Urothelium cell line (cell line): ENCODE measurements at places on chromosomes 4 and X.
A peak's percentile ranks its signal among the peaks of the same experiment; 100 is the strongest.

DNA sequence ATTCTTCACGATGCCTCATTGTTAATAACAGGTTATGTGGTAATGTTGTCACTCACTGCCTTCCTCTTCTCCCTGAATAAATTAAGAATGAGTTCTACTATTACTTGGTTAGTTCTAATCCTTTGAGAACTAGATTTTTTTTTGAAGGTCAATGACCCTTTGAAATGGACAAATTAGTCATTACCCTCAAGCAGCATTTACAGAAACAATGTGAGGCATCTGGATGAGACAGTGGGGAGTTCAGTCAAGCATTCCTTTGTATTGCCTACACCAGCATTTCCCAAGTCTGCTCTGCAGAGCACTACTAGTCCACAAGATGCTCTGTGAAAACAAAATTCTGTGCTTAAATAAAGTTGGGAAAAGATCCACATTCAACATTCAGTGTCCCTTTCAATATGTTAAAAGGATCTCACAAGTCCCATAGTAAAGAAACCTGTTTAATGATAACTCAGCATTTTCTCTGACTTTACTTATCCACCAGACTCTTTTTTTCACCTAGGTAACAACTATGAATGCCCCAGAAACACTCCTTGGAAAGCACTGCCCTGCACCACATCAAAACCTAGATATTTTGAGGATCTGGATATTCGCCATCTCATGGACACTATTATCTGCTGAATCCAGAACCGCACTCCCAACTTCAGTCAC, 60.6 kb downstream of the CHRDL1 start:
- peak; percentile 1 for DNase-seq

DNA sequence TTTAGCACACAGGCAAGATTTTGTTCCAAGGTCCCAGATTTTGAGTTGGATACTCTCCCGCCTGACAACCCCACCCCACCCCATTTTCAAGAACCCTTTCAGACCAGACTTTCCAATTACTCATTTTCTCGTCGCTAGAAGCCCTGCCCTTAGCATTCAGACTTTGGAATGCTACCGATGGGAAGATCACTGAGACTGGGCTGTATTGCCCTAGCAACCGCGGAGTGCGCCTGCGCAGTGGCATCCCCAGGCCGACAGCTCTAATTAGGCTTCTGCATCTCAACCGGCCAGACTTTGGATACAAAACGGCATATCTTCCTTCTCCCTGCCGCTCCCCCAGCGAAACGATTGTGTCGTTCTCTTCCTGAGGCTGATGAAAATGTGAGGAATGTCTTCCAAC, 3.4 kb downstream of the MAGEE2 start:
- DNase-seq, result peak; percentile 19

GRCh38 chr4:52994567-52994966, 132.4 kb downstream of the RASL11B start:
- no peak for DNase-seq

DNA sequence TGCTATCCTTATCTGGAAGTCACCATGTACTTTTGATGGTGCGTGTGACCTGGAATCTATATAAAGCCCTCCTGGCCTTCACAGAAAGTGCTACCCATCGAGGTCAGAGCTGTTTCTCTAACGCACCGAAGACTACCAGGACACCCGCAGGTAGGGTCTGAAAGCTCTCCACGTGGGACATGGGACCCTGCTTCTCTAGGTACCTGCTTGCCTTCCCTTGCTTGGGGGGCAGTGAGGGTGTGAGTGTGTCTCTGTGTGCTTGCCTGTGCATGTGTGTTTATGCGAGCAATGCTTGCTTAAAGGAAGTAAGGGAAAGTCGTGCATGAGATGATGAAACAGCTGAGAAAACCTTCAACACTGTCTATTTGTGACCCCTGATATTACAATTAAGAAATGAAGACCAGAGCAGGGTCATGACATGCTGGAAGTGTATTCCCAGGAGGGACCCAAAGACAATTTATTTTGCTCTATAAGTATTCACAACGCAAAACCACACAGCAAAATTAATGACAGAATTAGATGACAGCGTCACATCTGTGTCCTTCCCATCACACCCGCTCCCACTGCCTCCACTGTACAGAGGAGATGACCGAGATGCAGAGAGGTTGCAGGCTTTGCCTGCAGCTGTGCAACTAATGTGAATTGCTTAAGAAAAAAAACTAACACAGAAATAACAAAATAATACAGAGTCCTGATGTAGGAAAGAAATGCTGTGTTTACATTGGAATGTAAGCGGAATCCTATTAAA, 76.4 kb upstream of the HELT start:
- DNase-seq, result no peak

- no peak for DNase-seq
Measured at GRCh38 chr4:158739600-158739999, 16.4 kb upstream of the PPID start.

- DNase-seq, result no peak
Measured at GRCh38 chr4:1746919-1747602, 25.7 kb downstream of the TACC3 start.

DNA sequence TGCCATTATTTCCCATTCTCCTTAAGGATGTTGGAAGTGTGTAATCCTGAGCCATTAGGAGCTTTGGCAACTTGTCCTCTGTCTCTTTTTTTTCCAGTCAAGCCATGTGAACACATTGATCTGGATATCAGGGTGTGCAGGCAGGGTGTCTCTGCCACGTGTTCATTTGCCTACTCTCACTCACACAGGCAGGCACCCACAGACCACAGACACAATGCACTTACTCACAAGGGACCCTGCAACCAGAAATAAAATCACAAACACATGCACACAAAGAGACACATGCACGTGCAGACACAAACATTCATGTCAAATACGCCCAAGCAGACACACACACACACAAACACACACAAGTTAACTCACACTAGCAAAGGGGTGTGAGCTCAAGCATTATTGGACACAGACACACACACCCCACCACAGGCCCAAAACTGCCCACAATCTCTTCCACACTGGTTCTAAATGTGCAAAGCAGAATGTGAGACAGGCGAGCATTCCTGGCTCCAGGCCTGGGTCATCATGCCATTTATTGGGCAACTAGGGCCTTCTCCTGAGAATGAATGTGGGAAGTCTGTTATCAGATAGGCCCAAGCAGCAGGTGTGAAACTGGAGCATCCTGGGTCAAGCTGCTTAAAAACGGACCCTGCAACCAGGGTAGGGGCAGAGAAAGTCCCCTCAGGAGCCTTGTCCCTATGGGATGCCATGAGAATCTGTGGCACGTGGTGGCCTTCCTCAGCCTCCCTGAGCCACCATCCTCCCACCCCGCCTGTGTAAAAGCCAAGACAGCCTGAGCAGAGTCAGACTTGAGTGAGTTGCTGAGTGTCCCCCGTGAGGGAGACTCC, 63.4 kb downstream of the NBDY start:
- no peak for DNase-seq

DNA sequence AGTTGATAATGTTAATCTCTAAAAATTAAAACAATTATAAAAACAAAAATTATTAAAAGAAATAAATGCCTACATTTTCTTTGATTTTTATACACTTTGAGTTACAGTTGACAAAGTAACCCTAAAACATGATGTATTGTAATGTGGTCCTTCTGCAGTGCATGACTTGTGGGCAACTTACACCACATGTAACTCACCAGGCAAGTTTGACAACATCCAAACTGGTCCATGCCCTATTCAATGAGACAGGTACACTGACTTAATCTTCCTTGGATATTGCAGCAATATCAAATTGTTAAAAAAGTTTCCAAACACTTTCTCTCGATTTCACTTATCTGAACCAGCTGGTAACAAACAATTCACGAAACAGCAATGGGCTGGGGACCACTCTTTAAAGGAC, 81.5 kb downstream of the FTHL17 start:
- no peak for DNase-seq

GRCh38 chrX:119647552-119648420, 41.6 kb upstream of the NKRF start:
- DNase-seq, result no peak

DNA sequence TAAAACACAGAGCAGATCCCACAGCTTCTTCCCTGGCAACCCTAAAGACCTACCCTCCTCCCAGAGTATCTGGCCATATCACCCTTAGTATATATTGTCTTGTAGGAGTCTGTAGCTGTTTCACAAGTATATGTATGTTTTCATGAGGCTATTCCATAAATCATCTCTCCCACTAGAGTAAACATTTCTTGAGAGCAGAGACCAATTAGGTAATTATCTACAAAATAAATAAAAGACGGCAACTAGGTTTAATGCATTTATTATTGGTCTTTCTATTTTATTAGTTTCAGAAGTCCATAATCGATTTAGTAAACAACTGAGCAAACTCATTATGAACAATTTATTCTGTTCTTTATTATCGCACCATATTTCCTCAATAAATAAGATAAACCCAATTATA, 7.0 kb downstream of the ACOT9 start:
- DNase-seq, result no peak

DNA sequence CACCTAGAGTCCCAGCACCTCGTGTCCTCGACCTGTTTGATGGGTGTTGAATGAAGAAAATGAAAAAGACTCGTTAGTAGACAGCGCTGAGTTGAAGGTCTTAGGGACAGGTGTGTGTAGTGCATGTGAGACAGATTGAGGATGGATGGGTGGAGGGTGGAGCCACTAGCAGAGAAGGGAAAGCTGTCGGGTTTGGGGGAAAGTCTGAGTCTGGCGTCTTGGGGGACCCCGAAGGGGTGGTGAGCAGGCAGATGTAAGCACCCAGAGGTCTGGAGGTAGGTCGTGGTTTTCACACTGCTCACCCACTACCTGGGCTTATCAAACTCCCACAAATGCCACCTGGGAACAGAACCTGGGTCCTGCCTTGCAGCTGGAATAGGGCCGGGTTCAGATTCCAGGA, 16.0 kb downstream of the TMEM271 start:
- no peak for DNase-seq

DNA sequence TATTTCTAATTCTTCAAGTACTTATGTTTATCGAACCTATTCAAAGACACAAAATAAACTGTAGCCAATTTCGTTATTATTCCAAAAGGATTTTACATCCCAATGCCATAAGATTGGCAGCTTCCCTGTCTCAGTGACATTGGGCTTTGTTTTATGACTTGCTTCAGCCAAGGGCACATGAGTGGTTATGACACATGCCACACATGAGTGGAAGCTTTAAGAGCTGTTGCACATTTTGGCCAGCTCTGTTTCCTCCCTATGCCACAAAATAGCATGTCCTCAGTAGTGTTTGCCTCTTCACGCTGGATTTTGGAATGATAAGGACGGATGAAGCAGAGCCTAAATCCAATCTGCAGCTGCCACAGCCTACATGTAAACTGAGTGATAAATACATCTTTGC, 21.9 kb downstream of the SEC24D start:
- no peak for DNase-seq

GRCh38 chrX:43166874-43167273, 388.9 kb upstream of the PPP1R2C start:
- DNase-seq, result no peak

DNA sequence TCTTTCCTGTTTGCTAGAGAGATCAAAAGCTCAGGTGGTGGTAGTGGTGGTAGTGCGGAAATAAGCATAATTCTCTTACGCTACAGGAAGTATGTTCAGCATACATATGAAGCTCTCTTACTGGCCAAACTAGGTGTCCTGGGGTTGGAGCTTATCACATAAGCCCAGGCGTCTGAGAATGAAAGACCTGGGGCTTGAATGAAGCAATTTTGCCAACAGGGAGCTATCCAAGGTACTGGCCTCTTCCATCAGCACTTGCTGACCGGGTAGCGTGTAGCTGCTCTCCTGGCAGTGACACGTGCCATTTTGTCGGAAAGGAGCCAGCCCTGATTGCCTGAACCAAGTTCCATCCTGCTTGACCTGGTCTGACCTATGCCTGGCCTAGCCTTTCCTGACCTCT, 65.9 kb upstream of the HPF1 start:
- peak; percentile 65 for DNase-seq

- DNase-seq, result no peak
Measured at GRCh38 chrX:123665197-123665596, 67.7 kb downstream of the THOC2 start.

GRCh38 chrX:56762707-56763555, 33.9 kb downstream of the NBDY start:
- DNase-seq, result no peak

DNA sequence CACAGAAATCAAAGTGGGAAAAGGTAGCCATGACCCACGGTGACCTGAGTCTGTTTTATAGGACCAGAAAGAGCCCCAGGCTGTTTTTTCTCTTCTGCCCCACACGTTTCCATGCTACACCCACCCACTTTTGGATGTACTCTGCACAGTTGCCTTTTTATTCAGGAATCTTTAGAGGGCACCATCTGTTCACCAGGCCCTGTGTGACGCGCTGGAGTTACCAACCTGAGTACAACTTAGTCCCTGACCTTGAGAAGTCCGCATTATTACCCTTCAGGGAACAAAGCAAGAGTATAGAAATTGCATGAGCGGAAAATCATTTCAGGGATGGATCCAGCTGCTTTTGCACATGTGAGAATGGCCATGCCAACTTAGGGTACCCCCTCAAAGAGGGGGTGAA, 207.8 kb upstream of the GATB start:
- no peak for DNase-seq

DNA sequence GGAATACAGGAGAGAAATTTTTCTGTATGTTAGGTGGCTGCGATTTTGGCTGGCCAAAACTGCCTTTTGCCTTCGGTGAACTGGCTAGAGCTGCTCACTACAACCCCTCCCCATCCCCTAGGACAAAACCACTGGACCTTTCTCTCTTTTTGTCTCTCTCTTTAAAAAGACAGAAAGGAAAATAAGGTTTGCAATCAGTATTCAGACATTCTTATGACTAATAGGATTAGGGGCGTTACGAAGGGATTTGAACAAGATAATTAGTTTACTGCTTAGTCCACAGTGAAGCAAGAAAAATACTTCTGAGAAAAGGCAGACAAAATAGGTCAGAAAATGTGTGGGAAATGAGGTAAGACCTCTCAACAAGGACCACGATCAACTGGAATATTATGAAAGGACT, 180.4 kb downstream of the SLIT2 start:
- no peak for DNase-seq

DNA sequence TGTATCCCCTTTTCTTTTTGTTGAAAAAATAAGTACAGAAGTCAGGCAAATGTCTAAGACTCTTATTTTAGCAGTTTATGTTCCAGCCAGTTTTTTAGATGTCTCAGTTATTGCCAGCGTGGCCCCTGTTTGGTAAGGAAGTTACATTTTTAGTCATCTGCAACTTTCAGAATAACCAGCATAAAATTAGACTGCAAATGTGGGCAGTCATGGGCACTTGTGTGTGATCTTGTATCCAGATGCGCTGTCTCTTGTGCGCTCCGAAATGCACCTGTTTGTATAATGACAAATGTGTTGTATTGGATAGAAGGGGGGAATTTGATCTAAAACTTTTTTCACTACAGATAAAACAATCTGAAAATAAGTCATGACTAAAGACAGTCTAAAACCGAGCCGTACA, 44.3 kb upstream of the CLCN4 start:
- no peak for DNase-seq

DNA sequence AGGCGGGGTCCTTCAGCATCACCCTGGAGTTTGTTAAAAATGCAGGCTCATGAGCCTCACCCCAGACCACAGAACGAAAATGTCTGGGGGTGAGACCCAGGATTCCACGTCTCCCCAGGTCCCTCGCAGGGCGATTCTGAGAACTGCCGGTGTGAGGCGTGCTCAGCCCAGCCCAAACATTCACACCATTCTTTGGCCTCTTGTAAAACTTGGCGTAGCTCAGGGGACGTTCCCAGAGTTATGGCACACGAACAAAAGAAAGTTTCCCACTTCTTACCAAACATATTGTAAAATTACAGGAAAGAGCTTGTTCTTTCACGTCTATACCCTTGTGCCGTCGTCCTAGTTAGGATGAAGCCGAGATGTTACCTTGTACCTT, 12.9 kb downstream of the CD99 start:
- no peak for DNase-seq

GRCh38 chr4:7660176-7661039, 225.7 kb upstream of the PSAPL1 start:
- no peak for DNase-seq

GRCh38 chr4:99507349-99507748, 3.5 kb upstream of the C4orf17 start:
- no peak for DNase-seq
